ELF-1 (cell line): ENCODE measurements at places on chromosomes 13 and 19.

GRCh38 chr19:4557971-4558941 is 1.2 kb downstream of the SEMA6B start:
- peak; percentile 86 for DNase-seq

- no peak for DNase-seq
Observed at GRCh38 chr13:106987427-106987785, 419.5 kb upstream of the ARGLU1 start.

DNA sequence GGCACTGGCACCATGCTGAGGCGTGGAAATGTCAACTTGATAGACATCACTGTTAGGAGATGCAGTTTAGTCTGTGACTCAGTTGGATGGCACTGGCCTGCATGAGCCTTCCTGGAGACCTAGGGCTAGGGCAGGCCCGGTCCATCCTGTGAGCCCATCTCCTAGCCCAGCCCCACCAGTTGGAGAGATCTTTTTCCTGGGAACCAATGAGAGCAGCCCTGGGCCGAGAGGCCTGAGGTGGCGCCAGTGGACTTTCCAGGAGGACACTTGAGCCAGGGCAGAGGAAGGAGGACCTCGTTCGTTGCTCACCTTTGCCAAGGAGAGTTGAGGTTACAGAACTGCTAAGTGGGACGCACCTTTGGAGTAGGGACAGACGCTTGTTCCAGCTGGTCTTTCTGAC is 100.5 kb upstream of the TEX29 start:
- no peak for DNase-seq

- DNase-seq = no peak
Observed at GRCh38 chr13:105952973-105953290, 582.5 kb downstream of the EFNB2 start.

DNA sequence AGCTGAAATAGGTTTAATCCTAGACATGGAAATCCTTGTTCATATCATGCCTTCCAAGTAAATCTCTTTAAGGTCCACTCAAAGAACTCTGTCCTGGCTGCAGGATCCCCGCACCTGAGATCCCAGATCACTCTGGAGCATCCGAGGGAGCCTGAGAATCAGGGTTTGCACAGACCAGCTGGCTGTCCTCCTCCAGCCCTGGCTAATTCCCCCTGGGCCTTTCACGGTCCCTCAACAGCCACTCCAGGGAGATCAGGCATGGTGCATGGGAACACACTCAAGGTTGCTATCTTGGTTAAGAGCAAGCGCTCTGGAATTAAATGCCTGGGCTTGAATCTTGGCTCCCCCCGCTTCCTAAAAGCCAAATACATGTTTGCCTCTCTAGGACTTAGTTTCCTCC is 130.8 kb downstream of the IRS2 start:
- no peak for DNase-seq

- no peak for DNase-seq
Observed at GRCh38 chr13:75656425-75656989, 20.4 kb downstream of the LMO7 start.

DNA sequence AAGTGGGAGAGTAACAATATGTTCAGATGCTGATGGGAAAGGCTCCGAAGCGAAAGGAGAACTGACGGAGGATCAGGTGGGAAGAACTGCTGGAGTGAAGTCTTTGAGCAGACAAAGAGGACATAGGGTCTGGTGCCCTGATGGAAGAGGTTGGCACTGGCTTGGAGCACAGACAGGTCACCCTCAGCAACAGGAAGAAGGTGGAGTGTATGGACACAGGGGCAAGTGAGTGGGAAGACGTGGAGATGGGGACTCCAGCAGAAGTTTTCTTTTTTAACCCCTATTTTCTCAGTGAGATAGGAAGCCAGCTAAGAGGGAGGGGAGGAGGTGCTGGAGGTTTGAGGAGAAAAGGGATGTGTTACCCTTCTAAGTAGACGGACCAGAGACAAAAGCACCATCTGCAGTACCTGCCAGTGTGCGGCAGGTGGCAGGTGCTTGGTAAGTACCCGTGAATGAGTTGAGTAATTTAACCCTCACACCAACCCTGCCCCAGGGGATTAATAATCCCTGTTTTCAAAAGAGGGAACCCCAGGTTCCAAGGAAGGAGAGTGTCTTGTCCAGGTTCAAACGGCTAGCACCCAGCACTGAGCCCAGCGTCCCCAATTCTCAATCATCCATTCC is 11.2 kb downstream of the HAS1 start:
- peak; percentile 81 for DNase-seq

- no peak for DNase-seq
Observed at GRCh38 chr13:89053418-89053817, 1382.2 kb downstream of the SLITRK5 start.

- DNase-seq = no peak
Observed at GRCh38 chr13:50783066-50783465, 60.4 kb downstream of the DLEU7 start.

GRCh38 chr13:29369060-29369743 is 226.3 kb downstream of the SLC7A1 start:
- no peak for DNase-seq

DNA sequence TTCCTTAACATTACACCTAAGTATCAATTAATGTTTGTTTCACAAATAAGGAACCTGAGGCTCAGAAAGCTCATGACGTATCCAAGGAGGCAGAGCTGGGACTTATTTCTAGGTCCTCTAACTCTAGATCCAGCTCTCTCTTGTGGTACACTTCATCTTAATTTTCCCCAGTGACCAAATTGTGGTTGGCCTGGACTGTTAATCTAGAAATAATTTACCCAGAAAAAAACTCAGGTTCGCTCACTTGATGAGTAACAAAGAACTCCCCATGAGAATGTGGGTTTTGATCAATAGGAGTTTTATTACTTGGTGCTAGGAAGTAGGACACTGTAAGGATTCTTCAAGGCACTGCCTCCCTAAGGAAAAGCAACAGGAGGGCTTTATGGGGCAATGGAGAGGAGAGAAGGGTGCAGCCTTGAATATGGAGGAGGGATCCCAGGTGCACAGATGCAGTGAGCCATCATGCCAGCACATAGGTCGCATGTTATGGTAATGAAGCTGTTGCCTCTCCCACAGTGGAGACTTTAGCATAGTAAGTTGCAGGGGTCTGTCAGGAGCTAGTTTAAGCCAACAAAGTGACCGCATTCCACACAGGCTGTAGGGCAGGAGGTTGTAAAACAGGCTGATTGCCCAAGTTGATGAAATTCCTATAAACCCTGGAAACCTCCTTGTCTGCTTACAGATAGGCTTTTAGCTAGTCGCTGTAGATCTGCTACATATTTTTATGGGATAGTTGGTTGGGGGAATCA is 14.7 kb downstream of the RAP2A start:
- peak; percentile 50 for DNase-seq

GRCh38 chr13:113238536-113238935 is 29.1 kb downstream of the CUL4A start:
- DNase-seq = no peak

DNA sequence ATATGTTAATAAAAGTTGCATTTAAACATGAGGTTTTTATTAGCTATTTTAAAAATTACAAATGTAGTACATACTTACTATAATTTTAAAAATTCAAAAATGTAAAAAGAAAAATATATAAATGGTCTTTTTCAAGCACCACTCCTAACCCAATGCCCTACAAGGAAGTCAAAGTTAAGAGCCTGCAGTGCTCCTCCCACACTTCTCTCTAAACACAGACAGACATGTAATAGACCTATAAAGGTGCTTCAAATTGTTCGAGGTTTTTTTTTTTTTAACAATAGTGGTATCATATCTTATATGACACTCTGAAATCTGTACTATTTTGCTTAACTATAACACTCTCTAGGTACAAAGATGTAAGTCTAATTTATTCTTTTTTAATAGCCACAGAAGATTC is 25.4 kb downstream of the VWA8 start:
- DNase-seq = no peak

DNA sequence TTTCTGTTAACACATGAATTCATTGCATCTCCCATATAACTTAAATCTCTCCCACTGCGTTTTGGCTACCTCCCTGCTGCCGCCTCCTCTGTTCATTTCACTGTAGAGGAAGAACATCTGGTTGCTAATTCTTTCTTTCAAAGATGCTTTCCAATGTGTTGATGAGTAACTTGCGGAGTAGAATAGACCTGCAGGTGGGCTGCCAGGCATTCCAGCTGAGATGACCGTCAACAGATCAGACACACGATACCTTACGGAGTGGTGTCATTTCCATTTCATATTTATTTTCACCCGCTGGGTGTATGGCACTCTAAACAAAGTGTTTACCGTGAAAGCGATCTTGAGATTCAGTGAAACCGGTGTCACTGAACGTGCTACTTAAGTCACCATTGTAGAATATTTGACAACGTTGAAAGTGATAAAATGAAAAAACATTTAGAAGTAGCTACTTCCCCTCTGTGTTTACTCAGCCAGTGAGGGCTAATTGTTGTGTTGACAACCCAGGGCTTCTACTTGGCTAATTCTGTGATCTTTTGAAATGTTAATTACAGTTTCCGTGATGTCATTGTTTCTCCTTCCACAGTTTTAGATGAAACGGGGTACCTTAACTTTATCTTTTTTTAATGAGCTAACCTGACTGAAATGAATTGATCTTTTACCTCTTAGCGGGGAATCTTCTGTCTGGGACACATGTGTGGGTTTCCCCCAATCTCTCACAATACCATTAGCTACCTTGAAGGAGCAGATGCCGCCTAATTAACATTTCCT is 228.5 kb upstream of the ARGLU1 start:
- DNase-seq = peak; percentile 81

GRCh38 chr19:9801976-9802375 is 16.9 kb downstream of the FBXL12 start:
- peak; percentile 47 for DNase-seq

- DNase-seq = no peak
Observed at GRCh38 chr13:60019119-60019993, 144.4 kb downstream of the DIAPH3 start.
